T-cell (primary cell): ENCODE measurements at places on chromosomes 5 and 9.

- DNase-seq, result no peak
Measured at GRCh38 chr5:61493973-61494372, 161.9 kb downstream of the ZSWIM6 start.

- no peak for DNase-seq
Measured at GRCh38 chr9:26263478-26263877, 585.2 kb upstream of the TUSC1 start.

DNA sequence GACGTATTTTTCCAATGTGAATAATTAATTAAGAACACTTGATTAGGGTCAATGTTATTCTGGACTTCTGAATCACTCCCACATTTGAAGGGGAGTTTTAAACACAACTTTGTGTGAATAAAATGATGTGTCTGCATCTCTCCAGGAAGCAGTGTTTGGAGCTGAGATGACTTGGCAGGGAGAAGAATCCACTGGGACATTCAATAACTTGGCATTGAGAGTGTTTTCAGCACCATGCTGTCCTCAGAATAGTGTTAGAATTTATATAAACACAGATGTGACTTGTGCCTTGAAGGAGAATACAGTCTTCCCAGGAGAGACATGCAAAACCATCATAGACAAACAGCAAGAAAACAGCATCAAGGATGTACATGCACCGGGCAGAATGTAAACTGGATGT lies 32.7 kb upstream of the KCNMB1 start:
- no peak for DNase-seq

GRCh38 chr5:151236888-151237287 lies 13.0 kb upstream of the CCDC69 start:
- DNase-seq, result no peak
